ENCODE measurements at places on chromosomes 6 and 20.

DNA sequence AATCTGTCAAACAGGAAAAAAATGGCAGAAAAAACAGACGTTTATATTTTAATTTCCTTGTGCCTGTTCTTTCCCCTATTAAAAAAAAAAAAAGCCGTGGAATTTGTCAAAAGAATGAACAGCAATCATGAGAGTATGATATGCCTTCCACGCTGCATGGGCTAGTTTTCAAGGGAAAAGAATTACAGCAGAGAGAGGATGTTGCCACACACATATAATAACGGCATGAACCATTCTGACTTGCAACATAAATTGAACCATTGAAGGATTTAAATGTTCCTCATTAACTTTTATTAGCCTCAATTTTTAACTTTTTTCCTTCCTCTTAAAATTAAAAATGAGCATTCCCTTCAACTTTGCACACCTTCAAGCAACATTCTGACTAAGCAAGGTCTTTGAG, 301.8 kb downstream of the FOXC1 start:
- DNase-seq: no peak

DNA sequence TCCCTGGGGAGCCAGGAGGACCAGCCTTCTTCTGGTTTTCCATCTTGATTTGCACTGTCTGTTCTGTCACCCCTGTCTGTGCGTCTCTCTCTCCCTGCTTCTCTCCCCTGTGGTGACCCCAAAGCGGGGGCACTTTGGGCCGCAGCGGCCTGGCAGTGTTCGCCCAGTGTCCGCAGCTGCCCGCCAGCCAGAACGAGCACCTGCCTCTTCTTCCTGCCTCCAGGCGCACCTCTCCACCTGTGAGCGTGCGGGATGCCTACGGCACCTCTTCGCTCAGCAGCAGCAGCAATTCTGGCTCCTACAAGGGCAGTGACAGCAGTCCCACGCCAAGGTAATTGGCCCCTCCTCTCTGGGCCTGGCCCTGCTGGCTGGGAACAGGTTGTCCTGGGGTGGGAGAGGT, 30.8 kb downstream of the SNPH start:
- DNase-seq: no peak

DNA sequence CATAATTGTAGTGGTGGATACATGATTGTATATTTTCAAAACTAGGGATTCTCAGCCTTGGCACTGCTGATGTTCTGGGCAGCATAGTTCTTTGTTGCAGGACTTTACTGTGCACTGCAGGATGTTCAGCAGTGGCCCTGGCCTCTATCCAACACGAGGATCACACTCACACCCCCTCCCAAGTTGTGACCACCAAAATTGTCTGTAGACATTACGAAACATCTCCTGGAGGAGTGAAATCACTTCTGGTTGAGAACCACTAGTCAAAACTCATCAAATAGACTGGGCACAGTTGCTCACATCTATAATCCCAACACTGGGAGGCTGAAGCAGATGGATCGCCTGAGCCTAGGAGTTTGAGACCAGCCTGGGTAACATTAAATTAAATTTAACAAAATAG, 123.1 kb upstream of the CDYL start:
- DNase-seq: no peak

- DNase-seq: no peak
These were observed 2.1 kb downstream of the PANK2 start for GRCh38 chr20:3890999-3891929.

- no peak for DNase-seq
These were observed 56.6 kb downstream of the COL12A1 start for GRCh38 chr6:75149240-75149639.

- no peak for DNase-seq
These were observed 7.5 kb downstream of the LAMA5 start for GRCh38 chr20:62359491-62360121.

- DNase-seq: no peak
These were observed 212.9 kb upstream of the PMEPA1 start for GRCh38 chr20:57922706-57923105.

DNA sequence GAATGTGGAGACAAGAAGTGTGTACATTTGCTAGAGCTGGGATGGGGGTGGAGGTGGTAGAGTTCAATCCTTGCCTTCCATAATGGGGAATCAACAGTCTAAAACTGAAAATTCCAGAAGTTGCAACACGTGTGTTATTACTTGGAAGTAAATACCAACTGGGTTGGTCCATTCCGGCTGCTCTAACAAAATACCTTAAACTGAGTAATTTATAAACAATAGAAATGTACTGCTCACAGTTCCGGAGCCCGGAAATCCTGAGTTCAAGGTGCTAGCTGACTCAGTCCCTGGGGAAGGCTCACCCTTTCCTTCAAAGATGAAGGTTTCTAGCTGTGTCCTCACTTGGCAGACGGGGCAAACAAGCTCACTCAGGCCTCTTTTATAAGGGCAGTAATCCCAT, 59.0 kb downstream of the RIN2 start:
- no peak for DNase-seq

- no peak for DNase-seq
These were observed 70.4 kb upstream of the MLN start for GRCh38 chr6:33874136-33874760.

DNA sequence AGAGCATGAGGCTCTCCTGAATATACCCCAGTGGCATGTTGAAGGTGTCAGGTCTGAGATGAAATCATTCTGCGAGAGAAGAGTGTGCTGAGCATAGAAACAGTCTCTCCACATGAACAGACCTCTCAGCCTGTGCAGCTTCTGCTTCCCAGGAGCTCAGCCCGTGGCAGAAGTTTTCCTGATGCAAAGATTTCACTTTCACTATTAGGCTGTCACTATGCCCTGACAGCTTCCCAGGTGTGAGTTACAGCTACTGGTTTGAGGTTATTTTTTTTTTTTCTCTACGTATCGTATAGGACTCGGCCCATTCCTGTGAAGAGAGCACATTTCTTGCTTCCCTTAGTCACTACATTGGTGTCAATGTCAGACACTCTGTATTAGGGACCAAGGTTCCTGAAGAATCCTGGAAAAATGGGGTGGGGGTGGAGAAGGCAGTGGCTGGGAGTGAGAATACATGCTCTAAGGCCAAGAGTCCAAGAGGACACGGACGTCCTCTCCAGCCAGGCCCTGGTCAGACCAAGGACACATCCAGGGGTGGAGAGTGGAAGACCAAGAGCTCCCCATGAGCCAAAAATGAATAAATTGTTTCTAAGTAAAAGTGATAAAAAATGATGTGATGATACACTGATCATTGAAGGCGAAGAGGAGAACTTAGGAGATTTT, 121.2 kb upstream of the AKAP12 start:
- no peak for DNase-seq

DNA sequence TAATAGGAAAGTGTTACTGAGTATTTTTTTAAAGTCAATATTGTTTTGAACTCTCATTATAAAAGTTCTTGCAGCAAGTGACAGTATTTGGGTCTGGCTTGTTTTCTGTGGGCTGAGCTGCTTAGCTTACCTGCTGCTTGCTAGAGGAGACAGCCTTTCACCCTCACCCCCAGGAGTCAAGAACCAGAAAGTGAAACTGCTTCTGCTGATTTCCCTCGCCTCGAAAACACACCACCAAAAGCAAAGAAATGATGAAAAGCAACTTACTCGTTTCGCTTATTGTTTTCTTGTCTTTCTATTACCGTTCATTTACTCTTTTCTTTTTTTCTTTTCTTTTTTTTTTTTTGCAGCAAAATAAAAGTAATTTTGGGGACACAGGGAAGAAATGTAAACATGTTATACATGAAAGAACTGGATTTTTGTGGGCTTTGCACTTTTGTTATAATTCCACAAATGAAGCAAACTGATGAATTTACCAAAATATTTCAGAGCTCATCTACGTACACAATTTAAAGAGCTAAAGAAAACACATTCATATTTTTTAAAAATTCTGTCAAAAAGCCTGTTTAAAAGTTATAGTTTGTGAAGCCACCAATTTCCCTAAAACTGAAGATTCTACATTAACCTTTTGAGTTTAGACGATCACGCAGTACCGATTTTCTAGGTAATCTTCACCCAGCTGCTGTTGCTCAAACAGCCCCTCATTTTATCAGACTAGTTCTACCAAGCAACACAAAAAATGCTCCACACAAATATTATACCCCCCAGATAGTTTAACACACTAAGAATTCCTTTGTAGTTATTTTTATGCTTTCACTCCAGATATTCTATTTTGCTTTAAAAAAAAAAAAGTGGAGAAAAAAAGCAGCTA, 1.7 kb downstream of the SCML4 start:
- no peak for DNase-seq

DNA sequence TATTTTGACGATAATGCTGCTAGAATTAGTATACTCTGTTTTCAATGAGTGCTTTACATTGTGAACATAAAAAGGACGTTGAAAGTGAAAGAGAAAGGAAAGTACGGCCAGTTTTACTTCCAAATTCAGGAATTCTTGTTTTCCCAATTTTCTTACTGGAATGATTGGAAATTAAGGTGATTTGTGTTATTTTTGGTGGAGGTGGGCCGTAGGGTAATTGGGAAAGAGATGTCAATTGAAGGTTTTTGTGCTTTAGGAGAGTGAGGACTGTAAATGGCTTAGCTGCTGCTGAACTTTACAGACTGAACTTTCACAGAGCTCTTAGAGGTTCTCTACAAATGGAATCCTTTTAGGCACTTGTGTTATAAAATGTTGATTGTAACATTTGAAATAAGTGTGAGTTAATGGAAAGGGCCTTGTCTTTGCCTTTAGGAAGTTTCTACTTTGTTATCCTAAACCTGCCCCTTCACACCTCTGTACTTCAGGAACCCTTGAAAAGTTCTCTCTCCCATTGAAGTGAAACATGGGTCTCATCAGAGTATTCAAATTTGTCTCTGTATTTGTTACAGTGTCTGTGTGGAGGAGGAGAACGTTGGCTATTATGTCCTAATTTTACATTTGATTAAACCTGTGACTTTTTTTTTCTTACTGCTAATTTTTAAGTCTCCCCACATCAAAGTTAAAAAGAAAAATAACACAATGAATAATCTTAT, 256.4 kb downstream of the ARID1B start:
- DNase-seq: no peak

GRCh38 chr6:3664625-3665041, 86.9 kb downstream of the PXDC1 start:
- no peak for DNase-seq

DNA sequence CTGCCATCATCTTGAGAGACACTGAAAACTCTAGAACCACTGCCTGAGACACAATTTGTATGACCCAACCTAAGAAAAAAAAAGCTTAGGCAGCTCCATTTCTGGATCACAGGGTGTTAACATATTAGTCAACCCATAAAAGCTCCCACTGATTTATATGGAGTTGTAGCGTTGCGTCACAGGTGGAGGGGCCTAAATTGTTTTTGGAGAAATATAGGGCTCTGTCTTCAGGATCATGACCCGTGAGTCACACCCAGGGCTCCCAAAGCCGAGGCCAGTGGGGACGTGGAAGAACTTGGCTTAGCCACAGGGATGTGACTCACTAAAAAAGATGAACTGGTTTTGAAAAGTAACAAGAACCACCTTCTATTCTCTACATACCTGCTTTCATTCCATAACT, 116.5 kb upstream of the BMP2 start:
- DNase-seq: no peak

DNA sequence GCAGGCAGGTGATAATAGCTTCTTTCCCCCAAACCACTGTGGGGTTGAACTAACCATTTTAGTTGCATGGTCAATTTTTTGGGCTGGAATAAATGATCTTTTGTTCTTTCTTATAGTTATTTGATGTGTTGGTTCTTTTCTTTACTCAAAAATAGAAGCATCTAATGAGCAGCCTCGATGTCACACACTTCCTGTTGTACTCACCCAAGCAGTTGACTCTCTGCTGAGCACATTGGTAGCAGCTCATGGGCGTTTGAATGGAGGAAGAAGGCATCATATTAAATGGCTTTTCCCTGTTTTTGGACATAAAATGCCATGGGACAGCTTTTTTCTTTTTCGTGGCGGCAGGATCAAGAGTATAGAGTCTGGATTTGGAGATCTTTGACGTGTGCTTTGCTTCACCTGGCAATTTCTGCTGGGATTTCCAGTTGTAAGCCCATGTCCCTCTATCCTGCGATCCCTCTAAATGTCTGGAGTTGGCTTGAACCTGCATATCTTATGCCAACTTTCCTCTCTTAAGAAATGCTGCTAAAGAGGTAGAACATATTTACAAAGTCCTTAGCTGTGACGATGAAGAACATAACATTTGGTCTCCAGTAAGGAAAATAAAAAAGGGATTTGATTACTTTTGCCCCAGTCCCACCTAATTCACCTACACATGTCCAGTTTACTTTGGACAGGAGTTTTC, 268.3 kb downstream of the PRL start:
- DNase-seq: no peak

GRCh38 chr6:63521475-63522210, 50.6 kb upstream of the LOC128125822 start:
- DNase-seq: no peak

DNA sequence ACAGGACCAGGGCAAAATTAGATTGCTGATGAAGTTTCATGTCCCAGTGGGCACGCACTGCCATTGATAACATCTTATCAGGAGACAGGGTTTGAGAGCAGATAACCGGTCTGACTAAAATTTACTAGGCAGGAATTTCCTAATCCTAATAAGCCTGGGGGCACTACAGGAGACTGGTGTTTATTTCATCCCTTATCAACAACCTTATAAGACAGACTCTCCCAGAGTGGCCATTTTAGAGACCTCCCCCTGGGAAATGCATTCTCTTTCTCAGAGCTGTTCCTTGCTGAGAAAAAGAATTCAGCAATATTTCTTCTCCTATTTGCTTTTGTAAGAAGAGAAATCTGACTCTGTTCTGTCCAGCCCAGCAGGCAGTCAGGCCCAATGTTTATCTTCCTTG, 423.4 kb upstream of the IMPG1 start:
- no peak for DNase-seq

DNA sequence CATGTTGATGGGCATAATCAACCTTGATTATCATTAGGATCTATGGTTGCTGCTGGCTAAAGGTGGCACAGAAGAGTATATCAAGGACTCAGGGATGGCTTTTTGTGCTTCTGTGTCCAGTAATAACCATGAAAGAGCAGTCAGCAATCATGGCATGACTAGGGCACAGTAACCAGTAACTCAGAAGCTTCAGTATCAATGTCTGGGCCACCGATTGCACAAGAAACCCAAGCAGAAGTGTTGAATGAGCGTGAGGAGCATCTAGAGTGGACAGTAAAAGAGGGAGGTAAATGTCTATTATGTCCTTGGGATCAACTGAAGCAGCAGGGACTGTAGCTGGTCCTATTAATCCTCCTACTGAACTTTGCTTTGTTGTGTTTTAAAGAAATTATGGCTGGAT, 81.5 kb upstream of the F13A1 start:
- DNase-seq: no peak

- no peak for DNase-seq
These were observed 18.7 kb upstream of the LAMP5 start for GRCh38 chr20:9495701-9496100.

DNA sequence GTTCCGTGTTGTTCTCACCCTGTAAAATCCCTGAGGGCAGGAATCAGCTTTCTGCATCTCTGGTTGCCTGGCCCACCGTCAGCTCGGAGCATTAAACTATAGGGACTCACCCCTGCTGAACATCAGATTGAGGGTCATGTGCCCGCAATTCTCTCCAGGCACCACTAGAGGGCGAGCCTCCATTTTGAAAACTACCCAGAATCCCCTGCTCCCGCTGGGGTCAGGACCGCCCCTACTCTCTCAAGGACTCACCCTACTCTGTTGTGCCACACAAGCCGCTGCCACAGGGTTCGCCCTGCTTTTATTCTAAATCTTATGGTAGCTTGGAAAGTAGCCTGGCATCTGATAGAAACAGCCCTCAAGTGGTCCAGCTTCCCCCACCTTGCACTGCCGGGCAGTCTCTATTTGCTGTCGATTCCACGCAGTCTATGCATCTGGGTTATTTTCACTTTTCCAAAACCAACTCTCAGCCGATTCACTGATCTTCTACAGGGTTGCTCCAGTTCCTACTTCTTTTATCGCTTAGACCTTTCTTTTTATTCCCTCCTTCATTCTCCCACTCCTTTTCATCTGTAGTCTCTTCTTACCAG, 244.1 kb upstream of the QKI start:
- no peak for DNase-seq

Data from NCI-H2081 treated with DMSO at 0.1 percent for 48 hours (cell line).